Mucosa of descending colon (tissue), 3 donors: ENCODE measurements at places on chromosomes 7 and 10.

- DNase-seq: no peak
Measured at GRCh38 chr10:3625959-3626751, 158.9 kb downstream of the KLF6 start.

GRCh38 chr10:119625570-119626280 is 25.5 kb upstream of the BAG3 start:
- DNase-seq: no peak

DNA sequence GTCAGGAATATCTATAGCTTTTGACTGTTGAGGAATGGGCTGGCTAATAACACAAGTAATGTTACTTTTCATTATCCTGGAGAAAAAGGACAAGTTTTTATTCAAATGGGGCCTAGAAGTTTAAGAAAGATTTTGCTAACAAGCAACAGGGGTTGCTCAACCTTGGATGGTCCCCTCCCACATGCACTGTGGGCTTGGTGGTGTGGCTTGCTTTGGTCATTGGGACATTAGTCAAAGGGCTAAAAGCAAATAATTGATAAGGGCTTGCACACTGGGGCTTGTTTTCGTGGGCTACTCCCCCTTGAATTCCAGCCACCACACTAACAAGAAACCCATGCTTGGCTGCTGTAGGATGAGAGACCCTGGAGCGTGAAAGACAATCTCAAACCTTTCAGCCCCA is 127.6 kb downstream of the JCAD start:
- no peak for DNase-seq

DNA sequence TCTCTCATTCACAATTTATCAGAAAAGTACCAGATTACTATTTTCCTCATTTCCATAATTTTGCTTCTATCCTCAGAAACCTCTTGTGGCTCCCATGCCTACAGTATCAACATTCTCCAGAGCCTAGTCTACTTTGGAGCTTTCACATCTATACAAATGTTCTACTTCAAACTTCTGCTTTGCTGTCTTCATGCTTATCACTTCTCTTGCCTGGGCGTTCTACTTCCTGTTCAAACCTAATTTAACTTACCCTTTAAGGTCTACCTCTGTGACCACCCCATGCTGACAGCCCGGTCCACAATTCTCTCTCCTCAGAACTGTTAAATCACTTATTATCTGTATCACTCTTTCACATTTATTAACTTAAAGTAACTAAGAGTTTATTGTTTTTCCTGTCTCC is 6.1 kb upstream of the PTPN12 start:
- DNase-seq: no peak

DNA sequence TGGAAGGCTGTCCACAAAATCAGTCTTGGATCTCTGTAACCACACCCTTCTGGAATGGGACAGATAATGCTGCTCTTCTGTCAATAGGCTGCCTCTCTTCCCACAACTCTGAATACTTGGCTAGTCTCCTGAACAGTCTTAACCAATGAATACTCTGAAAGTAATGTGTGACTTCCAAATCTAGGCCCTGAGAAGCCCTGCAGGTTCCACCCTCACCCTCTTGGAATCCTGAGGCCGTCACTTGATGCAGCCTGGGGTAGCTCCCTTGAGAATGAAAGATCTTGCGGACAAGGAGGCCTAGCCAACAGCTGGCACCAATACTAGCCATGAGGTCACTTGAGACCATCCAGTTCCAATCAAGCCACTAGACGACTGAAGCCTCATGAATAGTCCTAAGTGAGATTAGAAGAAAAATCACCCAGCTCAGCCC is 109.2 kb downstream of the ARHGAP12 start:
- DNase-seq: peak; percentile 5

GRCh38 chr7:118259115-118259514 is 34.6 kb downstream of the ANKRD7 start:
- no peak for DNase-seq

DNA sequence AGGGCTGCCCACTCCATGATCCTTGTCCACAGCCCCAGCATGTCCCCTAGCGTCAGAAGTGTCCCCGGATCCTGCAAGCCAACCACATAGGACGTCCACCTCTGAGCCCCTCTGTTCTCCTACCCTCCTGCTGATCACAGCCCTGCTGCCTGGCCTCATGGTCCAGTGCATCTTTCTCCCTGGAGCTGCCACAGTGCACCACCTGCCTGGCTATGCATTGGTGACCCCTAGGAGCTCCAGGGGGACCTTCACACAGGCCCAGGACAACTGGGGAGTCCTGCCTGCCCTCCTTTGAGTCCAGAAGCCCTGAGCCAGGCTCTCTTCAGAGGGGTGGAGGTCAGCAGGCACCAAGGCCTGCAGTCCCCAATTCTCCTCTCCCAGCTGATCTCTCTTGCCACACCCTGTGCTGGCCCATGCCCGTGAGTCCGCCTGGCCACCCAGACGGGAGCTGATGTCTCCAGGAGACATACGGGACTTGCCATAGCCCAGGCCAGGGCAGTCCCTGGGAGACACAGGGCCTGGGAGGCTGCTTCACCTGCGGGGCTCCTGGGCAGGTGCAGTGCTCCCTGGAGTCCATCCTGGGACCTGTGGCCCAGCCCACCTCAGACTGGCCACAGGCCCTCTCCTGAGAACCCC is 77.4 kb upstream of the RET start:
- DNase-seq: no peak

- DNase-seq: no peak
Measured at GRCh38 chr10:17640331-17640816, 3.6 kb upstream of the STAM start.

DNA sequence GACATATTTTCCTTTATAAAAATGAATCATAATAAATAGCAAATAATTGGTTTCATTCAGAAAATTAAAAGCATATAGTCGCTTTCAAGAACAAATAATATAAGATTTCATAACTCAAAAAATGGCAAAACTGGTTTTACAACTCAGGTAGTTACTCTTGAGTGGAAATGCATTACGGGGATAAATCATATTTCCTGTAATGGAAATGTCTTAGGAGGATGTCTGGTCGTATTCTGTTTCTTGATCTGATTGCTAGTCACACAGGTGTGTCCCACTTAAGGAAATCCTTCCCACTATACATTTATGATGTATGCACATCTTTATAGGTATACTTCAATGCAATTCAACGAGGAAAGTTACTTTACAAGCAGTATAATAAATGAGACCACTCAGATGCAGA is 20.7 kb downstream of the NRAP start:
- DNase-seq: no peak

DNA sequence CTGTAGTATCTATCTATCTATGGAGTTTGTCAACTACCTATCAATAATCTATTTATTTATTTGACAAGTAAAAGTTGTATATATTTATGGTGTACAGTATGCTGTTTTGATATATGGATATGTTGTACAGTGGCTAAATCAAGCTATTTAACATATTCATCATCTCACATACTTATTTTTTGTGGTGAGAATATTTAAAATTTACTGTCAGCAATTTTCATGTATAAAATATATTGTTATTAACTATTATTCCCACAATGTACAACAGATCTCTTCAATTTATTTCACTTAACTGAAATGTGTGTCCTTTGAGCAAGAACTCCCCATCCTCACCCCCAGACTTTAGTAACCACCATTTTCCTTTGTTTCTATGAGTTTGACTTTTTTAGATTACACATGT is 14.5 kb downstream of the AGR3 start:
- no peak for DNase-seq
